Retinal pigment epithelial cell (primary cell): ENCODE measurements at places on chromosomes 5 and 9.

GRCh38 chr9:134540276-134541096 is 101.1 kb upstream of the COL5A1 start:
- no peak for DNase-seq

DNA sequence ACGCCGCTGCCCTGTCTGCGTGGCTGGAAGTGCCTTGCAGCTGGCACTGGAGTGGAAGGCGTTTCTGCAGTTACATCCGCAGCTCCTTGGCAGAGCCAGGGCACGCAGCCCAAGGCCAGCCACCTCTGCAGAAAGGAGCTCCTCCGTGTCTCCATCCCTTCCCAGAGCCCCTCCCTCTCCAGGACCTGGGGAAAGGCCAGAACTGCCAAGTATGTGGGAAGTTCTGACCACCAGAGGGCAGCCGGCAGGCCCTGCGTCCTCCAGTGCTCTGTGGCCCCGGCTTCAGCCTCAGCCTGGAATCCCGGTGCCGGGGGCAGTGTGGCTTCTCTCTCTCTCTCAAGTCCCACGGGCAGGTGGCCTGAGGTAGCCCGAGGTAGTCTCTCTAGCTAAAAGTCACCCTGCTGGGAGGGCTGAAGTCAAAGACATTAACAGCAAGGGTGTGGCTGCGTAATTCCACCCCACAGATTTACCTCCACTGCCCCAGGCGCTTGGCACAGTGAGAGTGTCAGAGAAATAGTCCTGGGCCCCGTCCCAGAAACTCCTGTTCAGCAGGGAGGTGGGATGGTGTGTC is 101.7 kb upstream of the FCN2 start:
- DNase-seq, result no peak

GRCh38 chr5:133882846-133883245 is 85.6 kb downstream of the C5orf15 start:
- DNase-seq, result no peak

DNA sequence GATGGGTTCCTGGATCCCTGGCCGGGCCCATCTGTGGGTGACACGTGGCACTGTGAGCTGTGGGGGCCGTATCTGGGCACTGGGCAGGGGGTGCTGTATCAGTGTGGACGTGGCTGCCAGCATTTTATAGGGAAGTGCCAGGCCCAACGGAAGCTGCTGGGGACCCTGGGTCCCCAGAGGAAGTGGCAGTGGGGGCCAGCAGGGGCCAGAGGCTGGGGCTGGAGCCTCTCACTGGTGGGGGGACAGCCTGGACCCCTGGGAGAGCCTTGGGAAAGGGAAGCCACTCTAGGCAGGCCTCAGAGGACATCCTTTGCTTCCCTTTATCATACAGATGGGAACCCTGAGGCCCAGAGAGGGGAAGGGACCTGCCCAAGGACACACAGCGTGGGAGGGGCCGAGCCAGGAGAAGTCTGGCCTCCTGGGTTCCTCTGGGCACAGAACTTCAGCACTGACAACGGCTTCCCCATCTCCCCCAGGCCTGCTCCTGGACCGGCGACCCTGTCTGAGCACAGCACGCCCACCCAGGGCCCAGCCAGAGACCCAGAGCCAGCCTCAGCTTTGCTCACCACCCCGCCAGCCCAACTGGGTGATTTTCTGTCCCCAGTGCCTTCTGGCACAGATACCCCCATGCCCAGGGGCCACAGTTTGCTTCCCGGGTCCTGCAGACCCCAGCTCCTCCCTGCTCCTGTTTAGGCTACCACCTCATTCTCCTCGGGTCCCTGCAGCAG is 15.5 kb upstream of the LAMC3 start:
- no peak for DNase-seq

DNA sequence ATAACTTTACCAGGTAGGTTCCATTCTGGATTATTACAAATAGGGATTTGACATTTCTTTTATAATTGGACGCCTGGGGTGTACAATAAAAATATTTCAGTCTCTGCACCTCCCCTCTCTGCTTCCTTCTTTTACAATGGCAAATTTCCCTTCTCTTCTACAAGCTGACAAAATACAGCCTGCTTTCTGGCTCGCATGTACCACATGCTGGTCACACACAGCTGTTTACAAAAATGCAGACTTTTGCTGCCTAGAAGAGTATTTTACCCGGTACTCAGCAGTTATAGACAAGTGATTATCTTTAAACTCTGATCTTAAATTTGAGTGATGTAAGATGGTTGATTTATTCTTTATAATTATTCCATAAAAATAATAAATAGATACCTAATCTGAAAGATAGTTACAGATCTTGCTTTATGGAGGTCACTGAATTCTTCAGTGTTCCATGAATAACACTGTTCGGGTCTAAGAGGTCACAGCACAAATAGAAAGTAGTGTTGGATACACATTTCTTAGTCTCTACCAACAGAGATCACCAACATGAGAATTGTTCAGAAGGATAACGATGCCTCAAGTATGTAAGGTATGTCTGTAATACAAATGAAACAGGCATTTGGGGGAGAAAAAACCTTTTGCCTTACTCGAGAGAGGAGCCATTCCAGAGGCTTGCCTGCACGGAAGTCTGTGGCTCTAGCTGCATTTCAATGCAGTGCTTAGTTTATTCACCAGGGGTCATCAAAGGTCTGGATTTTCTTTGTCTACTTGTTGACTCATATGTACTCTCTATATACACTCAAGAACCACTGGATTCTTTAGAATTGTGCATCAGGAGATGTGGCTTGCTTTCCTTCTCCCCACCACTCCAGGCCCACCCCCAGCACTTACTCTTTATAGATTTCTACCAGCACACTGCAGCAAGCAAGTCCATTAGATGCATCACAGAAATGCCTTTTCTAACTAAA is 206.6 kb upstream of the RFX3 start:
- DNase-seq, result peak; percentile 60

DNA sequence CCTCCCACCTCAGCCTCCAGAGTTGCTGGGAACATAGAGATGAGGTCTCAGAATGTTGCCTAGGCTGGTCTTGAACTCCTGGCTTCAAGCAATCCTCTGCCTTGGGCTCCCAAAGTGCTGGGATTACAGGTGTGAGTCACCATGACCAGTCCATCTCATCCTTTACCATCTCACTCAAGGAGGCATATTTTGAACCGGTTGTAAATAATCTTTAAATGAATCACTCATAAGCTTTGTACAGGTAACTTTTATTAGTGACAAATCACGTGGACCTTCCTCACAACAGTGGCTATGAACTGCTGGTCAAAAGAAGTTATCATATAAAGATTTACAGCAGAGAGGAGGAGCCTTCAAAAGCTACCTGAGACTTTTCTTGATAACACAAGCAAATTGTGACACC is 70.7 kb downstream of the RFK start:
- no peak for DNase-seq

DNA sequence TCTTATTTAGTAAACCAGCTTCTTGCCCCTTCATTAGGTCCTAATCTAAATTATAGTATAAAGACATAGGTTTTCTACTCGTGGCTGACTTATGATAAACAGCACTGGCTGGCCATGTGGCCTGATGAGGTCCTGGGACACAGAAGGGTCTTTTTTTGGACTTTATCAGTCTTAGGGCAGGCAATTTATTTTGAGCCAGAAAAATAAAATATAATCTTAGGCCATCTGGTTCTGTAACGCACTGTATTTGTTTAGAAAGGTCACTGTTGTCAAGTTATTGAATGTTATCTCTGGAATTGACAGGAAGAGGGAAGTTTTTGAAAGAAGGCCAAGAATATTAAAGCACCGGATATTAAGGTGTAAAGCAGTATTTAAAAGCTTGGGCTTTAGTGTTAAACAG is 53.9 kb downstream of the RFX3 start:
- DNase-seq, result no peak

DNA sequence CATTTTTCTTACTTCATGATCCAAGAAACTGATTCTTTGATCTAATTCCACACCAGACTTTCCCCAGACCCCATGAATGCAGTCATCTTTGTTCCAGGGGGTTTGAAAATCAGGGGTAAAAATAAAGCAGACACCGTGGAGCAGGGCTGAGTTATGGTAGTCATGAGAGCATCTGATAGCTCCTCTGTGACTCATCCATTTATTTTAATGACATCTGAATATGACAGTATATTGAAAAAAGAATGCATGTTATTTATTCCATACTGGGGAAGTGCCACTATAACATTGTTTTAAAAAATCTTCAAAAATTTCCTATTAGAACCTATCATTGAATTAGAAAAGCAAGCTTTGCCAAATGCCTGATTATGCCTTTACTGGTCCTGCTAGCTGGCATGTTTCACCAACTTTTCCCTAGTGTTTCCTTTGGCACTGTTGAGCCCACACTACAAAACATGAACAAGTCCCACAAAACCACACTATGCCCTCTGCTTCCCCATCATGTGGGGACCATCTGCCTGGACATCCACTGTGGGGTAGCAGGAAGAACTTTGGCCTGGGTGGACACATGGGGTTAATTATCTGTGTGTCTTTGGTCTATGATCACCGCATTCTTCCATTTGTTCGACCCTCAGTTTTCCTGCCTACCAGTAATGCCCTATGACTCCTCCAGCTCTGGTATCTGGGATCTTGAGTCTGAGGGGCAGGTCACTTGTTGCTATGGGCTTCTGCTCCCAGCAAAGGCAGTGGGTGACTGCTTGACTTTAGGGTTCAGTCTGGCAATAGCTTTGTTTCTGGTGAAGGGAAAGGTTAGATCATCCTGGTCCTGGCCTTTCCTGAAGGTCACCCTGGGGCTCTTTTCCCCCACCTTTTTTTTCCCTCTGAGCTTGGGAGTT is 82.7 kb upstream of the PANK3 start:
- DNase-seq, result no peak

DNA sequence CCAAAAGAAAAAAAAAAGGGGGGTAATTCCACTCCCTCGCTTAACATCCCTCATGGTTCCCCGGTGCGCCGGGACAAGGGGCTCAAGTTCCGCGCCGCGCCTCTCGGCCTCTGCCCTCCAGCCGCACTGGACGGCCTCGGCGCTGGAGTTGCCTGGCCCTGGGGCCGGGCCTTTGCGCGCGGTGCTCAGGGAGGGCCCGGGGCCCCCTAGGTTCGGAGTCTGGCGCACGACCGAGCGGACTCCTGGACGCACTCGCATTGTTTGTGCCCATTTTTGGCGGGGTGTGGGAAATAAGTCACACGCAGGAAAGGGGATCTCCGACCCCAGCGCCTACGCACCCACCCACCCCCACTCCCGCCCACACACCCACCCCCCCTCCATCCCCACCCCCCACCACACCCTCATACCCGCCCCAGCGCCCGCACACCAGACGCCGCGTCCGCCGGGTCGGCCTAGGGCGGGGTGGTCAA is 381 bp downstream of the MED22 start:
- no peak for DNase-seq

DNA sequence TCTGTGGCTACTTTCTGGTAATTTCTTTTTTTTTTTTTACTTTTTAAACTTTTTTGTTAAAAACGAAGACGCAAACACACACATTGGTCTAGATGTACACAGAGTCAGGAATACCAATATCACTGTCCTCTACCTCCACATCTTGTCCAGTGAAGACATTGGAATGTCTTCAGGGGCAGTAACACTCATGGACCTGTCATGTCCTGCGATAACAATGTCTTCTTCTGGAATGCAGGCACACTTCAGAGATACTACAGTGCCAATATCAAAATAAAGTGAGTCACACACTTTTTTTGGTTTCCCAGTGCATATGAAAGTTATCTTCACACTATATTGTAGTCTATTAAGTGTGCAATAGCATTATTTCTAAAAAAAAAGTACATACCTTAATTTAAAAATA is 175.9 kb downstream of the ARRDC3 start:
- no peak for DNase-seq

- DNase-seq, result no peak
These were observed 42.1 kb downstream of the CLINT1 start for GRCh38 chr5:157816682-157817386.

- no peak for DNase-seq
These were observed 8.5 kb upstream of the MRNIP start for GRCh38 chr5:179867079-179867465.

DNA sequence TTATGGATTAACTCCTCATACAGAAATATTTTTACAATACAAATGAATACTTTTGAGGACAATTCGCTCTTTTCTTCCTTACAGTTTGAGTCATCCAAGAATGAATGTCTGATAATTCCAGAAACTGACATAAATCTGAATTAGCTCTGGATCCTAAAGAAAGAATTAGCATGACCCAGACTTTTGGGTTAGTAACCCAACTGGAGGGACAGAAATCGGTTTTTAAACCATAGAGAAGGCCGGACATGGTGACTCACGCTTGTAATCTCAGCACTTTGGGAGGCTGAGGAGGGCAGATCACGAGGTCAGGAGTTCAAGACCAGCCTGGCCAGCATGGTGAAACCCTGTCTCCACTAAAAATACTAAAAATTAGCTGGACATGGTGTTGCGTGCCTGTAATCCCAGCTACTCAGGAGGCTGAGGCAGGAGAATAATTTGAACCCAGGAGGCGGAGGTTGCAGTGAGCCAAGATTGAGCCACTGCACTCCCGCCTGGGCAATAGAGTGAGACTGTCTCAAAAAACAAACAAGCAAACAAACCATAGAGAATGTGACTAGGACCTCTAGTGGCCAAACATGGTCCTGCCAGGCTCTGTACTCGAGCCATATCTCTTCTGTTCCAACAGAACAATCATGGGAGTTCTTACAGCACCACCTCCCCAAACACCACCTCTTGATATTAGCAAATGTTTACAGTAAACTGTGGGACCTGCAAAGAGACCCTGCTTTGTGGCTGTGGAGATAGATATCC is 44.8 kb downstream of the LURAP1L start:
- DNase-seq, result no peak

DNA sequence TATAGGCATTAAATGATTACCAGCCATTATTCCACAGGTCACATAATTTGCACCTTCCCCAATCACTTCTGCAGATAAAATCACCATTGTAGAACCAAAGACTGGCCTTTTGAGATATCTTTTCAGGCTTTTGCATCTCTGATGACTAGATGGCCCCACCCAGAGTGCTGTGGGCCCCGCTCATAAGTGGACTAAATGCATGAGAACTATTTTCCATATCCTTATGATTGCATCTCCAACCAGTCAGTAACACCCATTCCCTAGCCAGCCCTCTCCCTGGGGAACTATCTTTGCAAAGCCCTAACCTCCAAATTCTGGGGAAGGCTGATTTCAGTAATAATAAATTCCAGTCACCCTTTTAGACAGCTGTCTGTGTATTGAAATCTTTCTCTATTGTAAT is 53.5 kb upstream of the CDH9 start:
- no peak for DNase-seq

DNA sequence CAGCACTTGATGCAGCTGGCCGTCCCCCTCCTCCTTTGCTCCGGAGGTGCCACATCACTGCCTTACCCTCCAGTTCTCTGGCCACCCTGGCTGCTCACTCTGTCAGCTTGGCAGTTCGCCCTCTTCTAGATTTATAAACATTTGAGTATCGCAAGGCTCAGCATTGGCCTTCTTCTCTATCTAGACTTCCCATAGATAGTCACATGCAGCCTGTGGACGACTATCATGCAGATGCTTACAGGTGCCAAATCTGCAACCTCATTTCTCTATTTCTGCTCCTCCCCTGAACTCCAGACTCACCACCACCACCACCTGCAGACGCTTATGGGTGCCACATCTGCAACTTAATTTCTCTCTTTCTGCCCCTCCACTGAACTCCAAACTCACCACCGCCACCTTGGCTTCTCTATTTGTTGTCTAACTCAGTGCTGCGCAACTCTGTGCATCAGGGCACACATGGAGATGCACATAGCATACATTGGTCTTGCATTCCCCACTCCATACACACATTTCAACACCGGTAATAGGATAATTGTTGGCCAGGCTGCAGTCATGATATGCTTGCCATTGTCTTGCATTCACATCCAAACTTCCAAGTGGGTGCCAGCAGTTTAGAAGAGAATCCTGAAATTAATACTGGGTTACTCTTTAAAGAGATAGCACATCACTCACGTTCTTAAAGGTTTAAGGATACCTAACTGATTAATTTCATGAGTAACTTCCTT is 1.9 kb upstream of the DAP start:
- DNase-seq, result no peak
